Stimulated activated CD4-positive, alpha-beta T cell treated with anti-CD3 and anti-CD28 coated beads, Interleukin-12 subunit alpha, Interleukin-12 subunit beta, amount 100 ng/mL, for 4 hours (primary cell): ENCODE measurements at places on chromosomes 2 and 18.

- DNase-seq = no peak
Measured at GRCh38 chr2:118177318-118177717, 89.0 kb downstream of the INSIG2 start.

- no peak for DNase-seq
Measured at GRCh38 chr18:52888014-52888413, 548.0 kb downstream of the DCC start.

DNA sequence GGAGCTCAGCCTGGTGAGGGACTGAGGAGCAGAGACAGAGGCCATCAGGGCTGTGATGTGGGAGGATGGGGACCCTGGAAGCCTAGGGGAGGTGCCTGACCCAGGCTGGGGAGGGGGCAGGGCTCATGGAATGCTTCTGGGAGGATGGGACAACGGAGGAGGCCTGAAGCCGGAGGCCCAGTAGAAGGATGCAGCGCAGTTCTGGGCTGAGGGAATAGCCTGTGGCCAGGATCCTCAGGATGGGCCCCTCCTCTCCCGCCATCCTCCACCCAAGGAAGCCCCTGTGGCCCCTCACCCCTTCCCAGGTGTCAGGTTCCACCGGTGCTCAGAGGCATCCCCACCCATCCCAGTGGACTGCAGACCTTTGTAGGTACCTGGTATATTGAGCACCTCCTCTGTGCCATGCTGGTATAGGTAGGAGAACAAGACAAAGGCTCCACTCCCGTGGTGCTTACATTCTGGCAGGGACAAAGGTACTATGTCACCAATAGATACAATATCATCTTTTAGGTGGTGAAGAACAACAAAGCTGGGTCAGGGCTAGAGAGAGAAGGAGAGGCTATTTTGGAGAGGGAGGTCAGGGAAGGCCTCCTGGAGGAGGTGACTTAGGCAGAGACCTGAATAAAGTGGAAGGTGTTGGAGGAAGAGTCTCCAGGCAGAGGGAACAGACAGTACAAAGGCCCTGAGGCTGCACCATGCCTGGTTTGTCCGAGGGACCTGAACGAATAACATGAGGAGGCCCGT is 2.7 kb downstream of the ZAP70 start:
- no peak for DNase-seq

GRCh38 chr2:149119368-149119767 is 80.9 kb downstream of the LYPD6B start:
- no peak for DNase-seq

- no peak for DNase-seq
Measured at GRCh38 chr2:236964291-236964690, 121.4 kb upstream of the COPS8 start.

DNA sequence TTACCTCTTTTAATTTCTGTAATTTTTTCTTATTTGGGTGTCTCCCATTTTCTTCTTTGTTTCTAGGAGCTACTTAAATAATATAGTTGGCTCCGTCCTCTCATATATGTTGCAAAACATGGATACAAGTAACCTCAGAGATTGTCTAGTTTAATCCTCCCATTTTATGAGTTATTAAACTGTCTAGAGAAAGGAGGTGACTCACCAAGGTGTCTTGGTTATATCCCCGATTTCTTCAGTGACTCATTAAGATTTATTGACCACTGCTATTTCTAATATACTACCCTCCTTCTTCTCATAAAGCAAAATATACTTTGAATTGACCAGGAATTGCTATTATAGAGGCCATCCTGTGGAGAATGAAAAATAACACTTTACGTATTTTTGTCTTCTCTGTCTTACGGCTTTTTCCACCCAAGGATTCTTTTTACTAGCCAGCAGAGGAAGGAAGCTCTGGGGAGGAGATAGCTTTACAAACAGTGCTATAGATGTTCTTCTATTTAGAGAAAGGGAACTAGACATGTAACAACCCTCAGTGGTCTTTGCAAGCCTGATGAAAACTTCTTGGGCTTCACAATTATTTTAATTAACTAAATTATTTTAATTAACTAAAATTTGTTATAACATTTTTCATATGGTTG is 300.4 kb upstream of the TNP1 start:
- no peak for DNase-seq

GRCh38 chr18:58580623-58581022 is 48.3 kb downstream of the ALPK2 start:
- DNase-seq = no peak

GRCh38 chr2:141226560-141226959 is 904.3 kb downstream of the LRP1B start:
- DNase-seq = no peak

- DNase-seq = no peak
Measured at GRCh38 chr2:38077431-38077769, 1.4 kb upstream of the CYP1B1 start.

- no peak for DNase-seq
Measured at GRCh38 chr18:22045221-22045918, 124.0 kb upstream of the GATA6 start.

GRCh38 chr2:10572701-10573100 is 117.1 kb downstream of the NOL10 start:
- DNase-seq = no peak

DNA sequence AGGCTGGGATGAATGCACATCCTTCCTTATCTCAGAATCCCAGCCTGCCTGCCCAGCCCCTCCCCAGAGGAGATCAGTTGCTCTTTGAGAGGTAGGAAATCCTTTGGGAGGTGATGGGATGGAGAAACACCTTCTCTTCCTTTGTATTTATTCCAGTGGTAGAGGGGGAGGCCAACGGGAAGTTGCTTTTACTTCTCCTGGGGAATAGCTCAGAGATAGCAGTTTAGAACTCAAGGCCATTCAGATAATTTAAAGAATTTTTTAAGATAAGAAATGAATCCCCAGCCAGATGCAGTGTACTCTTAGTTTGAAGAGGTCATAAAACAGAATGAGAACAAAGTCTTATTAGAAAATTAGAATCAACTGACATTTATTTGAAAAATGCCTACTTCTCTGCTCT is 67.4 kb upstream of the PPM1B start:
- DNase-seq = no peak

DNA sequence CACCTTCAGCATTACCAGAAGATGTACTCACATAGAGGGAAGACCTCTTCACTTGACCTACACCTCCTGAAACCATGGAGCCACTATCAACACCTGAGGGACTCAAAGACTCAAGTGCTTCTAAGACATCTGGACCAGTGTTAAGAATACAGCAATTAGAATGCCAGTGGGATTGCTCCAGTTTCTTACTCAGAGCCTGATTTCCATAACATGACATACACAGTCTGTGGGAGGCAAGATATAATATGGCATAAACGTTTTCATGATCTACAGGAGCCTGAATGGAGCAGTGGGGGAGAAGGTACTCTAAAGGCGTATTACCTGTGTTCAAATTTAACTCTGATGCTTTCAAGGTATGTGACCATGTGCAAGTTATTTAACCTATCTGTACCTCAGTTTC is 57.2 kb downstream of the ZNF385B start:
- DNase-seq = no peak

DNA sequence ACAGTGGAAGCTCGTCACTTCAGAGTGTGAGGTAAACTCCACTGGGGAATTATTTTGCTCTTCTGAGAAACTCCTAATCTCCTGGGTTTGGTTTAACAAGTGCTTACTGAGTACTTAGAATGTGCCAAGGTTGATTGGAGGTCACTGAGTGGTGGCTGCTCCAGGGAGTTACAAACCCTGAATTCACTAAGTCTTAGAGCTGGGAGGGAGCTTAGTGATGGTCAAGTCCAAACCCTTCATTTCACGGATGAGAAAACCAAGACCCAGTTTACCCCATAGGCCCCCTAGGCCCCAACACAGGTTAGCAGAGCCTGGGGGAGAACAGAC is 52.0 kb downstream of the SLC4A5 start:
- no peak for DNase-seq

GRCh38 chr2:159128191-159128590 is 158.3 kb downstream of the WDSUB1 start:
- no peak for DNase-seq

- no peak for DNase-seq
Measured at GRCh38 chr18:48641981-48642380, 103.2 kb downstream of the CTIF start.

GRCh38 chr2:189013031-189013430 is 38.9 kb downstream of the COL3A1 start:
- no peak for DNase-seq

DNA sequence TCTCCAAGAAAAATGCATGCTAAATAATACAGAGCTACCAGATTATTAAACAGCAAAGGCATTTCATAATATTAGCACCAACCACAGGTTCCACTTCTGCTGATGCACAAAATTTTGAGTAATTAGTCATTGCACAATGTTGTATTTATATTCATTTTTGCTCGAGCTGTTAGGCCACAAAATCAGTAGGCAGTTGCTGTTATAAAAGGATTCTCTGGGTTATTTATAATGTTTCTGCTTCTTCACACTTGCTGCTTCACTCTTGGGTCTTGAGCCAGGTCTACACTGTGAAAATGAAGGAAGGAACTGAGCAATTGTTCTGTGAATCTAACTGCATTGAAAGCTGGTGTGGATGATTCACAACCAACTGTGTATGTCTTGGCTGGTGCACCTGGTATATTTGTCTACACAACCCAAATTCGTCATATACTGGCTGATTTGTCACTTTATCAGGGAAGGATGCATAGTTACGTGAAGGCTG is 38.3 kb downstream of the MRPL33 start:
- DNase-seq = no peak

DNA sequence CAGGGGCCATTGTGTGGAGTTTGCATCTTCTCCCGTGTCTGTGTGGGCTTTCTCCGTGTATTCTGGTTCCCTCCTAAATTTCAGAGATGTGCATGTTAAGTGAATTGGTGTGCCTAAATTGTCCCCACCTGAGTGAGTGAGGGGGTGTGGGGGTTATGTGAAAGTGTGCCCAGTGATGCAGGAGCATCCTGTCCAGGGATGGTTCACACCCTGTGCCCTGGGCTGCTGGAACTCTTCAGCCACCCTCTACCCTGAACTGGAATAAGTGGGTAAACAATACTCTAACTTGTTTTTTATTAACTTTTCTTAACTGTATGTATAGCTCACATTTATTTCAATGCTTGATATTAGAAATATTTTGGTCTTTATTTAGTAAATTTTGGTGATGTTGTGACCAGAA is 56.0 kb downstream of the UBE2E3 start:
- DNase-seq = no peak

GRCh38 chr2:148885988-148886387 is 11.0 kb downstream of the KIF5C start:
- no peak for DNase-seq

- no peak for DNase-seq
Measured at GRCh38 chr2:203948733-203949132, 12.2 kb downstream of the ICOS start.

- no peak for DNase-seq
Measured at GRCh38 chr2:58731488-58731869, 490.4 kb upstream of the FANCL start.

DNA sequence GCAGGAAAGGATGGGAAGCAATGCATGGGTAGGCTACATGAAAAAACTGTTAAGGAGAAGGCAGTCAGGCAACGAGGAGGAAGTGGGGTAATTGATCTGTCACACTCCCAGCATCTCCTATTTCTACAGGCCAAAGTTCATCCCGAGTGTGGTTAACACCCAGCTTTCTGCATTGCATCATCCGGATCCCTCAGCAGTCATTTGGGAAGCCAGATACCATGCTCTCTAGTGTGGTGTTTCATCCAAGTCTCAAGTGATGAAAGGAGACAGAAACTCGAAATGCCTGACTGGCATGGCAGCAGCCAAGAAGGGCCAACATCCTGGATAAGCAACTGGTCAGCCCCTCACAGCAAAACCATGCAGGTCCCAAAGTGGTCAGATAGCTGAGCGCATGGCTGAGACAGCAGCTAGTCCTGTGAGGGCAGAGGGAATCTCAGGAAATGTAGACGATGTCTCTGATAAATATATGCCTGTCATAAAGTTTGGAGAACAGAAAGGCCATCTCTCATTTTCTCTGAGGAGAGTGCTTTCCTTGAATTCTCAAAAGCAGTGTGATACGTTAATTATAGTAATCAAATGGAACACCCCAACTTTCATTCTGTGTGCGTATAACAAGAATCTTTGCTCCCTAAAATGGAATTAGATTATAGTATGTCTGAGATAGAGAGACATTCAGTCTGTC is 24.8 kb upstream of the HNRNPA3 start:
- no peak for DNase-seq

- no peak for DNase-seq
Measured at GRCh38 chr2:127074936-127075335, 32.0 kb downstream of the BIN1 start.

DNA sequence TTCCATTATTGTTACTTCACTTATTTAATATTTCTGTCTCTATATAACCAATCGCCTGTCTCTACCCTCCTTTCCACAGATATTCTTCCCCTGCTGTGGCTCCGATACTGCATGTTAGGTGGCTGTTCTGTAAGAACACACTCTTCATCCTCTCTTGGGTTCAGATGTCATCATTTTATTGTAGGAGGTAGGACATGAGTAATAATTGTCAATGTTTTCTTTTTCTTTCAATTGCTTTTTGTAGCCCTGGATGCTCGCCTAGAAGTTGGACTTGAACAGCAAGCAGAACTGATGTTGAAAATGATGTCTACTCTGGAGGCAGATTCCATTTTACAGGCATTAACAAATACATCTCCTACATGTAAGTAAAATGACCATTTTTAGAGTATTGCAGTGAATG is 128.6 kb downstream of the BIRC6 start:
- DNase-seq = no peak
